Activated T-helper 17 cell treated with anti-CD3 and anti-CD28 coated beads, Interleukin-2, amount 50 U/mL, for 72 hours (primary cell): ENCODE measurements at places on chromosomes 1 and 21. TPM values are rescaled to one million over a fixed set of nuclear protein-coding genes. Genes with fewer than 3 reads are reported as not detected.

Gene CFHR5
- total RNA-seq, result not detected

Gene CYP4Z1
- total RNA-seq, result not detected

Gene APOBEC4
- not detected for total RNA-seq

Gene PDC
- not detected for total RNA-seq

Gene SLC9C2
- not detected for total RNA-seq

DNA sequence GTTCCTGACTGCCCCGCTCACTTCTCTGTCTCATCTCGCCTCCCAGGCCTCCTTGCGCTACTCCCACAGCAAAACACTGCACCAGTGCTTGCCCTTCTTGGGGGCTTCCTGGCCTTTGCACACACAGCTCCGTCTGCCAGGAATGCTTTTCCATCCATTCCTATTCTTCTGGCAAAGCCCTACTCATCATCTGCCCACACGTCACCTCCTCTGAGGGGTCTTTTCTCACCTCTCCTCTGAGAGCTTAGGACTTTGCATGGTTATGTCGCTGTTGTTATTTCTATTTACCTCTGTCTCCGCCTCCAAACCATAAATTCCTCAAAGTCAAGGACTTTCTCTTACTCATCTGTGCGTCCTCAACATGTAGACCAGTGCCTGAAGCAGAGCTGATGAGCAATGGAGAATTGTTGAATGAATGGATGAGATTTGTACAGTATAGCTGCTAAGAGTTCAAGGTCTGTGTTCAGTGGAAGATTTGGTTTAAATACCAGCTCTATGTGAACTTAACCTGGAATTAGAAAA, 26.4 kb upstream of the BTG2 start:
- no peak for ATAC-seq

DNA sequence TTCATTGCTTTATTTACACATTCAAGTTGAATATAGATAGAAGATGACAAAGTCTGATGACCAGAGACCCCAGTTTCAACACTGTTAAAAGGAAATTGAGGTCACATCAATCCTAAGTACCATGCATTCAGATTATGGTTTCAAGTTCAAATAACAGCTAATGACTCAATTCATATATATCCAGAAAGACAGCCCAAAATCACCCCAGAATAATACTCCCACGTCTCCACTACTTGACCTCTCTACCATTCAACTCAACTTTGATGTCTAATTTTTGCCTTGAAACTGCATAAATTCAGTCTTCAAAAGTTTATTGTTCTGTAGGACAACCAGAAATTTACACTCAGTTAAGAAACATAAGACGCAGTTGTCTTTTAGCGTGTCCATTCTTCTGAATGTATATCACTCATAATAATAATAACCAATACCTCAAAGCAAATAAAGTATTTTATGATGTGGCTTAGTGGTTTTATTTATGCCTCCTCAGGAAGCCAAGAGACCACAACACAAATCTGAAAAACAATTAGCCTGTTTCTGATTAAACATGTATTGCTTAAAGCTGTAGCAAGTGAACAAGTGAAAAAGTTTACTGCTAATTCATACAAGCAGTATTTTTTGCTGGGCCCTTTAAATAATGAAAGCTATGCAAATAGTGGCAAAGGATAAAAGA, 569.0 kb downstream of the LTN1 start:
- ATAC-seq, result no peak

DNA sequence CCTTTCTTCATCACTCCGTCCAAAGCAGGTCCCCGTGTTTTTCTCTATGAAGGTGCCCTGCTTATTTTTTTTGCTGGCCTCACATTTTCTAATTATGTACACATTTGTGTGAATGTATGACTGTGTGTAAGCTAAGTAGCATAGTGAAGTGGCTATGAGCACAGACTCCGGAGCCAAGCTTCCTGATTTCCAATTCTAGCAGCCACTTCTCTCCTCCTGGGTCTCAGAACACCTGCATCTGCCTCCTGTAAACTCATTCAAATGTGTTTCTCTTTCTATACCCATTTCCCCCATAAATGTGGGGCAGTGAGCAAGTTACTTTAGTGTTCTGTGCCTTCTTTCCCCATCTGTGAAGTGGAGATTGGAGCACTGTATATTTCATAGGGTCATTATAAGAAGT, 2.1 kb downstream of the SLAMF6 start:
- ATAC-seq, result peak; percentile 20

DNA sequence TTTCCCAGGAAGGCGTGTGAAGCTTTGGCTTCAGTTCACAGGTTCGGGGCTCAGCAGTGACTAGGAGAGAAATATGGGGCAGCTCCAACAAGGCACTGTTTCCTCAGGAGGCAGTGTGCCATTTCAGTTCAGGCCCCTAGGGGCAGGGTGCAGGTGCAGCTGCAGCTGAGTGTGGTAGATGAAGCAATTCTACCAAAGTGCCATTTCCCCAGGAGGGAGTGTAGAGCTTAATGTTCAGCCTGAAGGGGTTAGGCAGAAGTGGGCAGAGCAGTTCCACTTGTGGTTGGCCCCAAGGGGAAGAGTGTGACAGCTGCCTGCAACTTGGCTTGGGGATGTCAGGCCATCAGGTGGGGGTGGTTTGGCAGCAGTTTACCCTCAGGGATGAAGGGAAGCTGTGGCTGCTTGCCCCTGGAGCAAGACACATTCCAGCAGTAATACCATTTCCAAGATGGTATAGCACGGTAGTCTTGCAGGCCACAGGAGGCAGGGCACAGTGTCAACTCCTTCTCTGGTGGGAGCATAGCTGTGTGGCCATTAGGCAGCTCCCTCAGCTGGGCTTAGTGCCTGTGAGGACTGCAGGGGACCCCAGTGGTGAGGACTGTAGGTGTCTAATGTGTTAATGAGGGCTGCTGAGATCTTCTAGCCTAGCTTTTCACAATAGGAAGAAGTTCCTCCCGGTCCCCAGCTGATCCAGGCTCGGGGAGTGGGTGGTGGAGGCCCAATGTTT, 34.7 kb downstream of the RGSL1 start:
- ATAC-seq, result peak; percentile 38

DNA sequence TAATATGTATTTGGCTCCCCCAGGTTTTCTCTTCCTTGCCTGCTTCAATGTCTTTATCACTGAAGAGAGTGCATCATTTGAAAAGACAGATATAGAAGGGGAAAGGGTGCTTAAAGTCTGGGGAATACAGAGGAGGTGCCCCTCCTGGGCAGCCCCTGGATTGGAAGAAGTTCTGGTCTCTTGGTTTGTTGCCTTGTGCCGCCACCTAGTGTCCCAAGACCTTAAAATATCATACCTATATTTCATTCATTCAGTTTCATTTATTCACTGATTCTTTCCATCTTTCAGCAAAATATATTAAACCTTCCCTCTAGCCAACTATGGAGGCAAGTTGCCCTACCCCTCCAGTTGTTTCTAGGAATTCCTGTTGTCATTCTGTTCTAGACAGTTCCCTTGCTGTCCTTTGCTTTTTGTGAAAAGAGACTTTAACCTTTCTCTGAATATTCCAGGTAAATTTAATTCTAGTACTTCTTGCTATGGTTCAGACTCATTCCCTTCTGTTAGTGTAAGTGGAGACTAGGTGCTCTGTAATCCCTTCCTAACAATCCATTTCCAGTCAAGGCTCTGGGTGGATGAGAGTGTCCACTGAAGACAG, 56.1 kb downstream of the MEF2D start:
- no peak for ATAC-seq

- ATAC-seq, result peak; percentile 36
These were observed 36.6 kb upstream of the HMGN1 start for GRCh38 chr21:39385299-39386145.

DNA sequence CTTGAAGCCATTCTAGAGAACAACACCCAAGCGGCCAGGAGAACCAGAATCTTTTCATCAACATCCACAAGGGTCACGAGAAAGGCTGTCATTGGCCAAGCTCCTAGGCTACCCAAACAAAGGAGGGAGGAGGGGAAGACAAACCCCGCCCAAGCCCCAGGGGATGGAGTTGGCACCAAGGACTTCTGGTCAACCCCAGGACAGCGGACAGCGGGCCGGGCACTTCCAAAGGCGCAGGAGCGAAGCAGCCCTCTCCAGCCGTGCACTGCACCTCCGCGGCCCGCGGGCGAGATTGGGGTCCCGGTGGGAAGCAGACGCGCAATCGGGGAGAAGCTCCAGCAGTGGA, at the start of gene CLIC6:
Gene CLIC6 (plus strand): TSS at position 192 of the 346 bp plus-strand sequence. CDS start 395 bp downstream, outside the sequence.
- no peak for ATAC-seq
